ENCODE measurements at places on chromosomes 7 and 10.

DNA sequence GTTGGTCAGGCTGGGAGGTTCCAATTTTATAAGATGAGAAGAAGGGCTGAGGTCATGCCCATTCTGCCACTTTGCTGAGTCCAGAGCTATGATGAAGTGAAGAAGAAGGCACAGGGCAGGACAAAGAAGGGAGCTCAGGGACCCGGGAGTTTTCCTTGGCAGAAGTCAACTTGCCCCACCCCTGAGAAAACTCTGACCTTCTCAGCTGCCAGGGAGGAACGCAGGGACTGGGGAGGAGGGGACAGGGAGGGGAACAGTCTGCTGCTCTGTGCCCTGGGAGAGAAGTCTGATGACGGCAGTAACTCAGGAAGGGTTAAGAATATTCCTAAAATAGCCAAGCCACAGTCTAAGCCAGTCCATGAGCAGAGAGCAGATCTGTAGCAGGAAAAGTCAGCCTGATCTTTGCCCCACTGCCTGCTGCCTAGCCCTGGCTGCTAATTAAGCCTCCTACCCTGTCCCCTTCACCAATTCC is 11.7 kb downstream of the ADIRF start:
- DNase-seq = no peak

- no peak for DNase-seq
Observed at GRCh38 chr7:105691680-105692564, 110.6 kb upstream of the EFCAB10 start.

DNA sequence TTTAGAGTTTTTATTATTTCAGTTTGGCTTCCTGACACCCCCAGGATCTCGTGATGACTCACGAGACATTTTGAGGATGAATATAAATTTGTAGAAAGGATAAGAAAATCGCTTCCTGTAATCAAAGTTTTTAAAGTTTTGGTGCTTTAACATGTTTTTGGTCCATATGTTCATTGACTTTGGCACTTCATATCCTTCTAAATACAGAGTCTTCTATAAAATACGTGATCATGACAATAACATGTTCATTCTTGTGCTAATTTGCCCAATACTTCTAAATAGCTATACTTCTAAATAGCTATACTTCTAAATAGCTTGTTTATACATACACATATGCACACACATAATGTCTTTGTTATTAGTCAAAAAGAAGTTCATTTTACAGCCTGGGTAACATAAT is 341.9 kb downstream of the PLXDC2 start:
- DNase-seq = no peak

DNA sequence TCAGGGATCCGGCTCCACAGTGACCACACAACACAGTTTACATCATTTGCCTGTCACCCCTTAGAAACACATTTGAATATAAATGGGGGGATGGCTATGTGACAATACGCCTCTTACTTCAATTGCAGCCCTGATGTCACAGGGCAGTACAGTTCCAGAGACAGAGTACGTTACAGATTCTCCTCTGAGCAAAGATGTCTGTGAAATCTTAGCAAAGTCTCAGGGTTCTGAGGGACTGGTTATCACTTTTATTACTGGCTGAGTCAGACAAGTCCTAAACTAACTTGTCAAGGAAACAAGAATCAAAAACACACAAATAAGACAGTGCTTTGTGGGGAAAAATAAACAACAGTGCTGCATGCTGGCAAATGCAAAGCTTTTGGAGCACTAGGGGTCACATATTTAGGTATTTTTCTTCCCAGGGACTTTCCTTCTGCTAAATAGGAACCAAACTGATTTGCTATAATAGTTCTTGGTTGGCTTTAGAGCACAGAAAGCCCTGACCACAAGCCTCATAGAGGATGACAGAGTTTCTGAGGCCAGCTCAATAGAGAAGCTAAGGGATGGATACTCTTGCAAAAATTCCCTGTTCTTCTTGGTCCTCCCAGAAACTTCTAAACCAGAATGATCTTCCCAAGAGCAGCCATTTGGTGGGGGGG is 501.6 kb downstream of the GRID1 start:
- DNase-seq = no peak

- DNase-seq = no peak
Observed at GRCh38 chr10:110073896-110074295, 66.1 kb downstream of the ADD3 start.

GRCh38 chr10:101940916-101941315 is 97.3 kb upstream of the KCNIP2 start:
- DNase-seq = no peak

- no peak for DNase-seq
Observed at GRCh38 chr7:127900141-127900540, 131.1 kb downstream of the LRRC4 start.

- no peak for DNase-seq
Observed at GRCh38 chr7:36490419-36490830, 100.8 kb downstream of the ANLN start.

DNA sequence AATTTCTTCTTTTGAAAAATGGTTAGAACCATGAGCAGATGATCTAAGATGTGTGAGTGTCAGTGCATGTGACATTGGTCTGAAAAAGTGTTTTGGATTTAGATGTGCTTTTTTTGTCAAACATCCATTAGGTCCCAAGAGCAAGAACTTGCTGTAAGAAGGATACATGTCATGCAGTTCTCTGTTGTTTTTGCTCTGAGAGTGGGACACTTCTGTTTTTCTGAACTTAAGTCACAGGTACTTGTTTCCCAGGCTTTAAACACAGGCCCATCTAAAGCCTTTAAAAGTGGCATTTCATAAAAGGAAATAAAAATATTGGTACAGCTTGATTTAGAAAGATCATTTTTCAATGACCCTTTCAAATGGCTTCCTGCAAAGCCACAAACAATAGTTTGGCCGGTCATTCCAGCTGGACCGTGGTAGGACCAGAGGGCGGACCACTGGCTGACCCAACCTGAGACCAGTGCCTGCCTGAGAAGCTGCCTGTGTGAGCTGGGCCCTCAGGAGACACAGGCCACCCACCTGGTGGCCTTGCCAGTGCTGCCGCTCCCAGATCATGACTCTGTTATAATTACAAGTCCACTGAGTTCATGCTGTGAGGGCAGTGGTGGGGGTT is 92.7 kb downstream of the EEPD1 start:
- no peak for DNase-seq

DNA sequence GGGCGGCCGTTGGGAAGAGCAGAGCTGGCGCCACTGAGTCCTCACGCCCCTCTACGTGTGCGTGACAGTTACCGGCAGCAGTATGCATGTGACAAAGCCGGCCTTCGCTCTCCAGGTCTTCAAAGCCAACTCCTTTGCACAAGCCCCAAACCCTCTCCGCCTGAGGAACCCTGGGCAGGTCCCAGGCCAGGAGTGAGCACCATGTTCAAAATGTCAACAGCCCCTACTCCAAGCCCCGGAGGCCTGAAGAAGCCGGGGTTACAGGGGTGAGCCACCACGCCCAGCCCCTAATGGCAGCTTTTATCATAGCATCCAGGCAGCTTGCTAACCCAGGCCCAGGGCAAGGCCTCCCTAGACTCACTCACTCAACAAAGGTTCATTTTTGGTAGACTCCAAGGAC is 70.8 kb downstream of the OAT start:
- DNase-seq = no peak

GRCh38 chr10:97914837-97915211 is 65.2 kb downstream of the GOLGA7B start:
- peak; percentile 59 for DNase-seq

- no peak for DNase-seq
Observed at GRCh38 chr10:22962817-22963216, 35.0 kb downstream of the ARMC3 start.

GRCh38 chr7:40711706-40712105 is 576.9 kb downstream of the SUGCT start:
- no peak for DNase-seq

DNA sequence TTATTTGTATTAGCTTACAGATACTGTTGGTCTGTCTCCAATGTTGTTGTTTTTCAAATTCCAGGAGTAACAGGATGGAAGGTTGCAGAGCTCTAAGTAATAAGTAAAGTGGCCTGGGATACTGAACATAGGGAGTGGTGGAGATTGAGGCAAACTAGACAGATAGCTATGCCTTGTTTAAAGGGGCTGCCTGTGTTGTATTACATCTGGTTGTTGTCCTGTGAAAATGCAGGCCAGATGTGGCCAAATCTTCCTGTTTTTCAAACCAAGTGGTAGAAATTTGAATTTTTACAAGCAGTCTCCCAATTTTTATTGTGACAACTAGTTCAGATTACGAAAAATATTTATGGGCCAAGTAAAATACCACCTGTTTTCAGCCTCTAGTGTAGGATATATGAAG is 33.5 kb downstream of the BICC1 start:
- DNase-seq = no peak

- peak; percentile 22 for DNase-seq
Observed at GRCh38 chr10:125038637-125039036, 96.7 kb downstream of the ZRANB1 start.

GRCh38 chr10:102240467-102241031 is 763 bp downstream of the PITX3 start:
- no peak for DNase-seq

DNA sequence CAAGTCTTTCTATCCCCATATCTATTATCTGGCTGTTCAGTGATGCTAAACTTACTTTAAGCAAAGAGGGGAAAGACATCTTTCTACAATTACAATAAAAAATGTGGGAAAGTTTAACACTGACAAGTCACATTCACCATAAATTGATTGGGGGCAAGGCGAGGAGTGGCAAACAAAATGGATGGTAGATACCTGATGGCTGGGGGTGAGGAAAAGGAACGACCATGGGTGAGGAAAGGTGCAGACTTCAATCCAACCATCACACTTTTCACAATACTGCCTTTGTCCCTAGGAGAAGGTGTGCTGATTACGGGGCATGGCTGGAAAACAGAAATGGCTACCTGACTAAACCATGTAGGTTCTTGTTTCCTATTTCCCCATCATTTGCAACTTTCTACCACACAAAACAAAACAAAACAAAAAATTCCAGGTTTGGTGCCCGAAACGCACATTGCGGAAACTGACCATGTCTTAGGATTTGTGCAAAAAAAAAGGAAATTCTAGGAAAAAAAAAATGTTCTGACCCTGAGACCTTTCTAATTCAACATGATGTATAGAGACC is 3.8 kb downstream of the RELN start:
- DNase-seq = no peak

DNA sequence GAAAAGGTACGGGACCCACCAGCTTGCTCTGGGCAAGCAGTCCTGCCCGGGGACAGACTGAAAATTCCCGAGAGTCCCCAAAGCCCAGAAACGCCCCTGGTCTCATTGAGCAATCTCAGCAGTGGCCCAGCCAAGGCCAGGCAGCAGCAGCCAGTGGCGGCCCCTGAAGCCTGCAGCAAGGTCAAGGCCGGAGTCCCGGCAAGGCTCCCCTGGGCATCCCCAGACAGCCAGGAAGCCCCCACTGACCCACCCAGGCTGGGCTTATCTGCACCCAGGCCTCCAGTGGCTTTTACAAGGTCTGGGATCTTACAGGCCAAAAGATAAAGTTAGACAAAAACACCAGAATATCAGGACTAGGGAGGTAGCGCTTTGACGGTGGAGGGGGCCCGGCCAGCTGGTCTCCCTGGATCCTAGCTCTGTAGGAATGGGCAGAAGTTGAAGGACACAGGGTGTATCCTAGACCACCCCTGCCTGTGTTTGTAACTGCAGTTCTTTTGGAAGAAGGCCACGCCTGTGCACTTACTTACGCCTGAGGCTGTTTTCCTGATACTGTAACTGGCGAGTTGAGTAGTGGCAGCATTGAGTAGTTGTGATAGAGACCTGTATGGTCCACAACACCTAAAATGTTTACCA is 130.5 kb upstream of the NPS start:
- DNase-seq = no peak

- peak; percentile 75 for DNase-seq
Observed at GRCh38 chr10:132738454-132739224, 47.3 kb downstream of the NKX6-2 start.

- DNase-seq = peak; percentile 92
Observed at GRCh38 chr7:64313740-64314491, at the start of gene ZNF736. Gene ZNF736 (plus strand): TSS chr7:64313961. CDS start chr7:64314151, 190 bp downstream.

DNA sequence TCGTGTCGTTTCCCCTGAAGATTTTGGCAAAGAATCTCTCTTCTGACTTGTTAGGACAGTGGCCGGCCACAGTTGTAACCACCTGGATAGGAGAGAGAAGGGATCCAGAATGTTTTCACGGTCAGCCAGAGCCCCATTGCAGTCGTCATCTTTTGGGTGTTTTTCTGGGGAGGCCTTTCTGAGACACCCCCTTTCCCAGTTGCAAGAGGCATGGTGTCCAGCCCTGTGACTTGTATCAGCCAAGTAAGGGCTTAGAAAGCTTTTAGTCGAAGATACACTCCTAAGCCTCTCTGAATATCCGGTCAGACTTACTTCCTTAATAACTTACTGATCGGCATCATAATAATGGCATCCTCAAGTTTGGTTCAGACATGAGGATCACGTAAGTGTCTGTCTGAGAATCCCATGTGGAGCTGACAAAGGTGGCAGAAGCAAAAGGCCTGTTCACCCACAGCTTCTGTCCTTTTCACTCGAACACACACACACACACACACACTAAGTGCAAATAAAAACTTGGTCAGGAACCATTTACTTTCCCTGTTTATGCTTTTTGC is 435.7 kb upstream of the GALNT17 start:
- DNase-seq = no peak

- no peak for DNase-seq
Observed at GRCh38 chr7:2993868-2994267, 49.8 kb downstream of the CARD11 start.

GRCh38 chr7:137625197-137625596 is 221.6 kb downstream of the DGKI start:
- DNase-seq = no peak

DNA sequence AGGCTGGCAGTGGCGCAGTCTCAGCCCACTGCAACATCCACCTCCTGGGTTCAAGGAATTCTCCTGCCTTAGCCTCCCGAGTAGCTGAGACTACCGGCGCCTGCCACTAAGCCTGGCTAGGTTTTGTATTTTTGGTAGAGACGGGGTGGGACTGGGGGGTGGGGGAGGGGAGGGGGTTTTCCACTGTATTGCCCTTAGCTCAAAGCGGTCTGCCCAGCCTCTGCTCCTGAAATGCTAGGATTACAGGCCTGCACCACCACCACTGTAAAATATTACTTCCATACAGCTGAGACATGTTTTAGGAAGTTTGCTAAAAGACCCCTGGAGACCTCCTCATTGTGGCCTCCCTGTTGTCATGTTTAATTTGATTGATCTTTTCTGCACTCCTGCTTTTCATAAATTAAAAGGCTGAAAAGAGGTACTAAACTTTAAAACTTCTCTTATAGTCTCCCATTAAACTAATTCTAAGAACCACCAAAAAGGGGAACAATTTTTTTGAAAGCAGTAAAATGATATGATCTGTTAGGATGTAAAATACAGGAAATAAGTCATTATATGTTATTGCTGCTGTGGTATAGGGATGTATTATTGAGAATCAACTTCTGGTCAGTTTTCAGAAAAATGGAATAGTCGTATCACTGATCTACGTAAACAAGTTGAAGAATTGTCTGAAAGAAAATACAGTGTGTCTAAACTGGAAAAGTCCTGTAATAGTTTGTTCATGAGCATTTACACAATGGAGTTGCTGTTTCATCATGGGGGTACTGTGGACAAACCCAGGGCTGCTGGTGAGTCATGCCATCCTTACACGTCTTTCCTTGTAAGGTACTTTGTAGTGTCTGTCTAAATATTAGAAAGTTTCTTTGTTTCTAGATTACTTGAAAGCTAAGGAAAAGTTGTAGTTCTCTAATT is 72.9 kb upstream of the TMEM248 start:
- no peak for DNase-seq

GRCh38 chr7:39336442-39336841 is 229.8 kb upstream of the YAE1 start:
- no peak for DNase-seq

All from anterior cingulate cortex (tissue), 58 donors.